Breast epithelium (tissue), 4 donors: ENCODE measurements at places on chromosomes 1 and 21.

DNA sequence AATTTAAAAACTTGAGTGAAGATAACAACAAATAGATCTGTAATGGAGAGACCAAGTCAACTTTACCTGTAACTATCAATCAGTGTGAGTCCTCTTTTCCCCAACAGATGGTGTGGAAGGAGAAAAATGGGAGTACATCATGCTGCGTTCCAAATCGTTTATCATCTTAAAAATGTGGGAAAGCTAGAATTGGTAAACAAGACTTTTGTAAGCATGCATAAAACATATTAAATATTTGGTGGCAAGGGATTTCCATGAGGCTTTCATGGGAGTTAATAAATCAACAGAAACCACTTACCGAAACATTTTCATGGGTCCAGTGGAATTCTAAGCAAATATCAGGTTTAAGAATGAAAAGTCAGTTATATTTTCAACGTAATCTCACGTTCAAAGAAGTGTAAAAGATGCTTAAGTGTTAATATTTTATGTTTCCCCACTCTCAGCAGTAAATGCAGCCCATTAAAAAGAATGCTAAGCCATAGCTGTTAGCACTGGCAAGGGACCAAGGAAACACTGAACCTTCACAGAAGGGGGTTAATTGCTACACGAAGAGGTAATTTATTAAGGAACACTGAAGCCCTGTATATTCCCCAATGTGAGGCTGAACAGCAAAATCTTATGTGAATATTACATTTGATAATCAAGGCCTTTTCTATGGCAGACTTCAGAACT, 117.0 kb downstream of the ZC3H11B start:
- DNase-seq, result no peak
- H3K27me3 ChIP-seq, result no peaks in the 10 kb centered on the region
- H3K27ac ChIP-seq, result no peak overlapping the region
- no peak overlapping the region for H3K4me3 ChIP-seq
- no peaks in the 10 kb centered on the region for H3K36me3 ChIP-seq

GRCh38 chr1:81874940-81875339, 74.2 kb downstream of the ADGRL2 start:
- no peak for DNase-seq
- no peak overlapping the region for H3K4me3 ChIP-seq
- no peaks in the 10 kb centered on the region for H3K36me3 ChIP-seq
- H3K27me3 ChIP-seq, result no peaks in the 10 kb centered on the region

- no peak overlapping the region for H3K4me3 ChIP-seq
- no peaks in the 10 kb centered on the region for H3K4me1 ChIP-seq
- H3K27ac ChIP-seq, result no peak overlapping the region
- no peak for DNase-seq
Observed at GRCh38 chr21:36545776-36546511, 66.0 kb upstream of the CLDN14 start.

- H3K4me3 ChIP-seq, result no peak overlapping the region
- H3K27ac ChIP-seq, result no peak overlapping the region
- H3K36me3 ChIP-seq, result no peaks in the 10 kb centered on the region
- no peaks in the 10 kb centered on the region for H3K4me1 ChIP-seq
Observed at GRCh38 chr1:247701338-247701737, 15.1 kb downstream of the OR6F1 start.

DNA sequence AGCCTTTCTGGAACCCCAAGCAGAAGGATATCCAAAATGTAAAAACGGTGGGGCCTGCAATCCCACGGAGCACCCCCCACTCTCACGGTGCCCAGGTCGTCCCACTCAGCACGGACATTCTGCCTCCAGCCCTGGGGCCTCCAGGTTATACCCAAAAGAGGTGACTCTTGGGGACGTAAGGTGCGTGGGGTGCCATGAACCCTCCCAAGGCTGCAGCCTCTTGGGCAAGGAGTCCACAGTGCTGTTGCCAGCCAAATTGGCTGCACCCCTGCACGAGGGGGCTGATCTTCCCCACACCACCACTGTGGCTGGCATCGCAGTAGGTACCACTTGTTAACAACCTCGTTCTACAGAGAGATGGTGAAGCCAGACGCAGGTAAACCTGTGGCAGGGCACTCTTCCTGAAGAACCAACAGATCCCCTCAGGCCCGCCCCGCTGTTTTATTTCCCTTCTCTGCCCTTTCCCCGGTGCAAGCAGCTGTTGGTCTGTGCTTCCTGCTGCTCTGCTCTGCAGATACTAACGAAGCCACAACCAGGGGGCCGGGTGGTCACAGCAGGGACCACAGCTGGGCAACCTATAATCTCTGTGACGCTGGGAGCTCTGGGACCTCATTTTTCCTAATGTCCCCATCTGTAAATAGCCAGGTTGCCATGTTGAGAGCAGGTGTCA, 8.7 kb downstream of the TFF3 start:
- no peaks in the 10 kb centered on the region for H3K4me1 ChIP-seq
- H3K27ac ChIP-seq, result no peak overlapping the region
- H3K27me3 ChIP-seq, result no peaks in the 10 kb centered on the region
- DNase-seq, result no peak
- no peak overlapping the region for H3K4me3 ChIP-seq

- no peaks in the 10 kb centered on the region for H3K36me3 ChIP-seq
- no peaks in the 10 kb centered on the region for H3K27me3 ChIP-seq
- H3K4me3 ChIP-seq, result no peak overlapping the region
- no peaks in the 10 kb centered on the region for H3K4me1 ChIP-seq
- no peak overlapping the region for H3K27ac ChIP-seq
- no peak for DNase-seq
Observed at GRCh38 chr1:8597455-8597854, 220.0 kb downstream of the RERE start.

GRCh38 chr21:45211661-45212060, 76.0 kb downstream of the POFUT2 start:
- no peaks in the 10 kb centered on the region for H3K36me3 ChIP-seq
- no peaks in the 10 kb centered on the region for H3K27me3 ChIP-seq
- H3K27ac ChIP-seq, result no peak overlapping the region
- DNase-seq, result no peak
- no peaks in the 10 kb centered on the region for H3K4me1 ChIP-seq
- H3K4me3 ChIP-seq, result no peak overlapping the region

GRCh38 chr21:15252431-15252830, 187.6 kb upstream of the NRIP1 start:
- no peaks in the 10 kb centered on the region for H3K36me3 ChIP-seq
- H3K27me3 ChIP-seq, result no peaks in the 10 kb centered on the region
- no peak overlapping the region for H3K4me3 ChIP-seq
- DNase-seq, result no peak
- no peak overlapping the region for H3K27ac ChIP-seq

DNA sequence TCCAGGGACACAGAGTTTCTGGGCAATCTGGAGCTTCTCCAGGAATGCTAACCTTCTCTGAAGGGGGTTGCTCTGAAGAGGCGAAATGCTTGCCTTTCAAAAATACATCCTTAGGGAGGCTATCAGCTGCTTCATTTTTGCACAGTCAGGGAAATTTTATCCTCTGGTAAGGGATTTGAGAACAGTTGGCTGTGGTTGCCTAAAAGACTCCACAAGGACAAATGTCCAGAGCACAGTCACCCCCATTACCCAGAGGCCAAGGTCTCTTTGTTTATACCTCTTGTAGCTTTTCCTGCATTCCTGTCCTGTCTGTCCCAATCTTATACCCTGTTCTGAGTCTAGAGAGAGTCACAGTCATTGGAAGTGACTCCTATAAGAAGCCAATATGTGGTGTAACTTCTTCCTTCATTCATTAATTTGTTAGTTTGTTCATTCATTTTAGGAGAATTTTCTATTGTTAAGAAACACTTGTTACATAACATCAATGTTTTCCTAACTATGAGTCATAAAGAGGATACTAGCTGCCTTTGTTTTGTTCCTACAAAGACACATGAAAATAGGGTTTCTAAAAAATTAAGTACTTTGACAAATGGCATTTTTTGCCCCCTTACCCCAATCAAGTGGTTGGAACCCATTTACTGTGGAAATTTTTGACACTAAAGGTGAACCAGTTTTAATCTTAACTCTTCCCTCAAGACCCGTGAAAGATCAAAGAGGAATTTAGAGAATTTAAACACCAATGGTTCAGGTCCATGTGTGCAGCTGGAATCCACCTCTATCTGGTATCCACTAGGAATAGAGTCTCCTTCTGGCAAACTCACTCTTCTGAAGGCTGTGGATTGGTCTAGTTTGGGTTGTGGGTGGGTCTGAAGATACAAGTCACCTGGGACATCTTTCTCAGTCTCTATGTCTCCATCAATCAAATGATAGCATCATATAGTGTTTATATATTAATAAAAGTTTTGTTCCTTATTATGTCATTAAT, 47.1 kb downstream of the GPR88 start:
- peak overlapping the region; percentile 36 for H3K27ac ChIP-seq
- no peaks in the 10 kb centered on the region for H3K27me3 ChIP-seq
- no peaks in the 10 kb centered on the region for H3K4me1 ChIP-seq
- no peak overlapping the region for H3K4me3 ChIP-seq
- H3K36me3 ChIP-seq, result no peaks in the 10 kb centered on the region

DNA sequence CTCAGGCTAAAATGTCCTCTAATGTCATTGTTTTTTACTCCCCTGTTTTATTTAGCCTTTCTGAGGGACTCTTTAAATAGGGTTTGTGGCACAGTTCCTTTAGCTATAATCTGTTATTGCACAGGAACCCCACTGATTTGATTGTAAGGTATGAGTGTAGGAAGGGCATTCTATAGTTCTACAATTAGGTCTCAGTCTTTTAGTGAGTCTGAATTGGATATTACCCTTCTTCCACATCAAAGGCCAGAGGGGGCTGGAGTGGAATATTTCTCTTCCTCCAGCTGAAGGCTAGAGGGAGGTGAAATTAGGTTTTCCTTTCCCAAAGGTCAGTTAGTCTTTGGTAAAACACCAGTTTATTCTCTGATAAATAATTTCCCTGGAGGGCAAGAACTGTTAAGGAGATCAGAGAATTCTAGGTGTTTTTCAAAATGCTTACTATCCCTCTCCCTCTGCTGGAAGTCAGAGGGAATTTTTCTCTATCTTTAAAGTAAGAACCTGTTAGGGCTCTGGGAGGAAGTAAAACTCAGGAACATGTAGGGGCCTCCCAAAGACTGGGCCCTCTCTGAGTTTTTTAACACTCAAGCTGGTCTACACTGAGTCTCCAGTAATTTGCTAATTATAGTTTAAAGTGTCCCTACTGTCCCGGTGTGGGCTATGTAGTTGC, 176.3 kb upstream of the ZNHIT6 start:
- H3K36me3 ChIP-seq, result no peaks in the 10 kb centered on the region
- no peak overlapping the region for H3K4me3 ChIP-seq
- H3K27me3 ChIP-seq, result no peaks in the 10 kb centered on the region

DNA sequence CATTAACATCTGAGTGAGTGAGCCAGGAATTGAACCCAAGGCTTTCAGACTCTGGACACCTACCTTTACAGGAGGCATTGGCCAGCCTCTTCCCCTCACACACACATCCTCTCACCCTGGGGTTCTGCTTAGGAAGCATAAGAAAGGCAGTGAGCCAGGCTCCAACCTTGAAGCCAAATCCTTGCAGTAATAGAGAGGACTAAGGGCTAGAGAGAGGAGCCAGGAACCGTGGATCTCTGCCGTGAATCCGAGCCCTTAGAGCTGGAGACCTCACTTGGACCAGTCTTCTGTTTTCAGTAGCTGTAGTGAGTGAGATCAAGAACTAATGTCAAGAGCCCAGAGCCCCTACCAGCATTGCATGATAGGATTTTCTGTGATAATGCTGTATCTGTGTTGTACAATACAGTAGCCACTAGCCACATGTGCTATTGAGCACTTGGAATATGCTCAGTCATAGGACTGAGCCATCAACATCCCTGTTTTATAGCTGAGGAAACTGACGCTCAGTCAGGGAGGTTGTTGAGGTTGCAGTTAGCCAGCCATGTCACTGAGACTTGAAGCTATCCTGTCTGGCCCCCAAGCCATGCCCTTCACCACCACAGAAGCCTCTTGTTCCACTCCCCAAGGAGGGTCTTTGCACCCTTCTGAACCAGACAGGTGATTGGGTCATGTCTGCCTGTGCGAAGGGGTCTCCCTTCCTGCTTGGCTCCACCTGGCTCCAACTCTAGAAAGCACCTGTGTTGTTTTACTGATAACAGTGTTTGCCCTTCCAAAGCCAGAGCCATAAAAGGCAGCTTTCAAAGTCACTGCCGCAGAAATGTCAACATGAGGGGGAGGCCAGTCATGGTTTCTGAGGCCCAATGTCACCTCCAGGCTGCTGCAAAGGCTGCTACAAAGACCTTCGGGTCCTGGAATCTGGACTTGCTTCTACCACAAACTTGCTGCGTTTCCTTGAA, 101.1 kb upstream of the JUN start:
- H3K4me3 ChIP-seq, result no peak overlapping the region
- no peaks in the 10 kb centered on the region for H3K4me1 ChIP-seq
- H3K36me3 ChIP-seq, result no peaks in the 10 kb centered on the region
- peak overlapping the region; percentile 29 for H3K27ac ChIP-seq
- H3K27me3 ChIP-seq, result no peaks in the 10 kb centered on the region

GRCh38 chr1:75615613-75616435, 4.9 kb upstream of the SLC44A5 start:
- H3K4me1 ChIP-seq, result no peaks in the 10 kb centered on the region
- H3K4me3 ChIP-seq, result peak overlapping the region; percentile 76
- DNase-seq, result no peak
- H3K27ac ChIP-seq, result no peak overlapping the region
- H3K27me3 ChIP-seq, result peaks cover 35% of the 10 kb centered on the region

DNA sequence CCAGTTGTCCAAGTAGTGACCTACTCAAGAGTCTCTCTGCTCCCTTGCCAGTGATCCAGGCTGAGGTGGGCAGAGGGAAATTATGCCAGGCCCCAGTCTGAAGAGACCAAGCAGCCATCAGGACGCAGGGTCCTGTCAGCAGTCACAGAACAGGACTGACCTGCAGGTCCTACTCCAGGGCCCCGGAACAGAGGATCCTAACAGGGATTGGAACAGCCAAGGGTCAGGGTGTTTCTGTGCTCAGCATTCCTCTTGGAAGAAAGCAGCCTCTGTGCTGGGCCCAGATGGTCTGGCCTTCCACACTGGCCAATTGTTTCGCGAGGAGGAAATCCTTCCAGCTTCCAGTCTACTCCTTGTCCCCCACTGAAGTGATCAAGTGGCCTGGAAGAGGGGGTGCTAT, 41.6 kb upstream of the USP1 start:
- H3K36me3 ChIP-seq, result no peaks in the 10 kb centered on the region
- H3K4me1 ChIP-seq, result no peaks in the 10 kb centered on the region
- no peak for DNase-seq
- H3K27ac ChIP-seq, result no peak overlapping the region
- no peaks in the 10 kb centered on the region for H3K27me3 ChIP-seq

- H3K27ac ChIP-seq, result peak overlapping the region; percentile 76
- peak; percentile 13 for DNase-seq
- H3K4me3 ChIP-seq, result no peak overlapping the region
- no peaks in the 10 kb centered on the region for H3K27me3 ChIP-seq
- H3K4me1 ChIP-seq, result peaks cover 14% of the 10 kb centered on the region
Observed at GRCh38 chr1:7387053-7387927, 383.8 kb upstream of the VAMP3 start.
